ENCODE measurements at places on chromosomes 1 and 21. TPM values are rescaled to one million over a fixed set of nuclear protein-coding genes. Genes with fewer than 3 reads are reported as not detected.

DNA sequence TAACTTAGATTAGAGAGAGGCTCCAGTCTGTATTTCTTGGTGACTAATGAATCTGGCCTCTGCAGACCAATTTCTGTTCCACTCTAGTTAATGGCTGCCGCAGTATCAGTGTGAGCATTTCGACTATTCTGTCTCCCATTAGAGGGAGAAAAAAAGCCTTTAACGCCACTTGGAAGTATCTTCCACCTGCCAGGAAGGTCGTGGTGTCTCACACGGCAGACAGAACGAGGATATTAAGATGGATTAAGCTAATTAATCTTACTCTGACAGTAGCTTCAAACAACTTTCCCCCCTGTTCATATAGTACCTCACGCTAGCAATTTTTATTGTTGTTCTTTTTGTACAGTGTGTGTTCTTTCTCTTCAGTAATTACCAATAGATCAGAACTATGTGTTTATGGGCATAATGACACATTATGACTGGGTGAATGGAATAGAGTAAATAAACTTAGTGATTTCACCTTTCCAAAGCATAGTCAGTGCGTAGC, 153.8 kb downstream of the ADGRL2 start:
- no peak for DNase-seq

LRRC8C gene
- 10.1 TPM for total RNA-seq

DYRK3 gene
- total RNA-seq = 4.8 TPM

B3GALT2 gene
- total RNA-seq = 2.3 TPM

- DNase-seq = no peak
Observed at GRCh38 chr1:165894591-165894990, 67.2 kb downstream of the UCK2 start.

DNA sequence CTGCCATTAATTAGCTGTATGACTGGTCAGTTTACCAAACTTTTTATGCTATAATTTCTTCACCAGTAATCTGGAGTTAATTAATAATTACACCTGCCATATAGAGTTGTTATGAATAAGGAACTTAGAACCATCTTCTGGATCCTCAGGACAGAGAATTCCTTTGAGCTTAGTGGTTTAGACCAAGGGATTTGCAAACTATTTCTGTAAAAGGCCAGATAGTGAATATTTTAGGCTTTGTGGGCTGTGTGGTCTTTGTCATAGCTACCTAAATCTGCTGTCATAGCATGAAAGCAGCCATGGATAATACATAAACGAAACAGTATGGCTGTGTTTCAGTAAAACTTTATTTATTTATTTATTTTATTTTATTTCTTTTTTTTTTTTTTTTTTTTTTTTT, 9.0 kb downstream of the TIMM17A start:
- no peak for DNase-seq

CELA3B gene
- not detected for total RNA-seq

DNA sequence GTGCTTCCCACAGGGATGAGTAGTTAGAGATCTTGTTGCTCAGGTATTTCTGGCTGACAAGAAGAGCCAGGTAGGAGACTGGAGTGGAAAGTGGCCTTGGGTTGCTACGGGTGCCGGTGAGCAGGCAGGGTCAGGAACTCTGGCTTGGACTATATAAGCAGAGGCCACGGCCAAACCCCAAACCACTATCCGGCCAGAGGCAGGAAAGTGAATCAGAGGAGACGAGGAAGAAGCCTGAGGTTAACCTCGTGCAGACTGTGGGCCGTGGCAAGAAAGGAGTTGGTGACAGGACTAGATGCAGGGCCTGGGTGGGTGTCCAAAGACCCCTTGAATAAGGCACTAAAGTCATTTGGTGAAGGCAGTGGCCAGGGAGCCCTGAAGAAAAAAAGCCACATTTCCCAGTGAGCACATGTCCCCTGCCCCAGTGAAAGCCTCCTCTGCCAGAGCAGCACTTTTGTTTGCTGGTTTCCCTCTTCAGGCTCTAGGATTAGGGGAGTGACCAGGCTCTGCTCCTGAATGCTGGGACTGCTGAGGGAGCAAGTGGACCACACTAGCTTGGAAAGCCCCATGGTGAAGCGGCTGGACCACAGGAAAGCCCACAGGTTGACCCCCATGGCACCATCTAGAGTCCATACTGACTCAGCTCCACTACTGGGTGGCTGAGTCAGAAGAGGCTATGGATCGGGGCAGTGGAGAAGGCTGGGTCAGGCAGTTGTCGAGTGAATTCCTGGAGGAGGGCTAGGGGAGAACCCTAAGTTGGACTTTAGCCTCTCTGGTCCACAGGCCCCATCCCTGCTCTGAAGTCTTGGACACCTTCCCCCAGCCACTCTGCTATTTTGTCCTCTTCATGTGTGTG, 23.4 kb downstream of the CSF1 start:
- DNase-seq = no peak

DNA sequence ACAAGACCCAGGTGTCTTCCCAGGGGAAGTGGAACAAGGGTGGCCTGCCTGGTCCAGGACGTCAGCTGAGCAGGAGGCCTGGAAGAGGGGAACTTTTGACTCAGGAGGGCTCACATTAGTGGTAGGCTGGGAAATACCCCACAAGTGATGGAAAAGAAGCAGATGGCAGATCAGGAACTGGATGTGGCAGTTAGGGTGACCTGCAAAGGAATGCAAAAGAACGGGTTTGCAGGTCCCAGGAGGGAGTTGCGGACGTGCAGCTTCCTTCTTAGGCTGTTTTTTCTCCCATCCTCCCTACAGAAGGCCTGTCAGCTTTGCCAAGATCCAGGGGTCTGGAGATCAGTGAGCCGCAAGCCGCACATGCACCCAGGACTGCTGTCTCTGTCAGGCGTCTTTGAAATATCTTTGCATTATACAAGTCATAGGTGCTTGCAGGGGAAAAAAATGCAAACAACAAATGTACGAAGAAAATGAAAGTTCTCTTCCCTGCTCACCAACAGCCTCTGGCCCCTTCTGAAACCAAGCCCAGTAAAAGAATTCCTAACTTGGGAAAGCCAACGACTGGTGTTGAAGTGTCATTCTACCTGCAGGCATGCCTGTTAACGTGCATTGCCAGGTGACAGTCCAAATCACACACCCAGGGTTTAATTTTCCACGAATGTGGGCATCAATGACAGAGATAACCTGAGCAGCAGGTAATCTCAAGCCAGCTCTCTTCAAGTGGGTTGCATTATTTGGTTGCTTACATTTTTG, 34.4 kb downstream of the NENF start:
- DNase-seq = peak; percentile 61

GRCh38 chr1:214324896-214325800, 44.2 kb downstream of the SMYD2 start:
- no peak for DNase-seq

DNA sequence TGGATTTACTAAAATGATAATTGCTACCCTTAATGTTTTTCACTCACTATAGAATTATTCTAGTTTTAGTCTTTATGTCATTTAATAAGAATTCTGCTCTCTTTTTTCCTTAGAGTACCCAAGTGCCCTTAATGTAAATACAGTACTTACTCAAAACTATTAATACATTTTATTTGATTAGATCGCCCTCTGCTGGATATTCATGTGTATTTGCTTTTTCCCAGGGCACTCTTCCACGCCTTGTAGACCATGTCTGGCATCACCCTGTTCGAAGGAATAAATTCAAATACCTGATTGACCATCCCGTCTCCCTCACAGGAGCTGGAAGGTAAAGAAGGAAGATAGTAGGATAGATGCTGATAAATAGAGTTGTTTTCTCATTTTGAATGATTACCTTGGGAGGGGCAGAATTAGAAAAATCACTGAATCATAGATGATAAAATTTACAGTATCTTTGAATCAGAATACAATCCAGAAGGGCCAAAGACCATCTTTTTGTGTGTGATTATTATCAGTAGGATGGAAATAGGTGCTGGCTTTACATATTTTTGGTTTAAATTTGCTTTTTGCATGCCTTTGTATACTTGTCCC, 4.1 kb downstream of the AXDND1 start:
- DNase-seq = no peak

DNA sequence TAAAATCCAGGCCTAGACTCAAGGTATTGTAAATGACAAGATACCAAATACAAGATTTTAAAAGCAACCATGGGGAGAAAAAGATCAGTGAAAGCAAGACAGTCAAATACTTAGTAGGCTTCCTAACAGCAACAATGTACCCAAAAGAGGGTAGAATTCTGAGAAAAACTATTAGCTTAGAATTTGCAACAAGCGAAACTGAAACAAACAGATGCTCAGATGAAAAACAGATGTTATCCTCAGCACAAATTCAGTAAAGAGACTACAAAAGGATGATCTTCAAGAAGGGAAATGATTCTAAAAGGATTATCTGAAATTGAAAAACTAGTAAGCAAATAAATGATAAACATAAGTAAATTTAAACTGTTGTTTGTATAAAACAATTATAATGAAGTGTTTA, 40.0 kb downstream of the PDC start:
- no peak for DNase-seq

DNA sequence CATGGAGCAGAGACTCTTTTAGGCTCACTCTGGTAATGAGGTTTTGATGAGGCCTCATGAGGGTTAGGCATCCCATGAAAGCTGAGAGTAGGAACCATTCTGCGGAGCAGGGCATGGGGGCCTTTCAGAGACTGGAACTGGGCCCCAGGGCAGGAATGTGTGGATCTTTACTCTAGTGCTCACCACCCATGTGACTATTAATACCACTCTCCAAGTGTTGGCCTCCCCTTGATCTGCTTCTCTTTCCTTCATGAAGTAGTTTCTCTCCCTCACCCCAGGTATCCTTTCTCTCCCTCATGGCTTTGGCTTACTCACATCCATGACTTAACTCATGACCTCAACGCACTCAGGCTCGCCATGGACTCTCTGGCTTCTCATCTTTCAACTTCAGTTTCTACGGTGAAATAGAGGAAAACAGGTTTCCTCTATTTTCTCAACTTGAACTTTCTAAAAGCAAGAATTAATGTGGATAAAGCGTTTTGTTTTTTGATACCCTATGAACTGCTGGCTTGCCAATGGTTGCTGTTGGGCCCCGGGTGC, 50.5 kb upstream of the GADD45A start:
- no peak for DNase-seq

DNA sequence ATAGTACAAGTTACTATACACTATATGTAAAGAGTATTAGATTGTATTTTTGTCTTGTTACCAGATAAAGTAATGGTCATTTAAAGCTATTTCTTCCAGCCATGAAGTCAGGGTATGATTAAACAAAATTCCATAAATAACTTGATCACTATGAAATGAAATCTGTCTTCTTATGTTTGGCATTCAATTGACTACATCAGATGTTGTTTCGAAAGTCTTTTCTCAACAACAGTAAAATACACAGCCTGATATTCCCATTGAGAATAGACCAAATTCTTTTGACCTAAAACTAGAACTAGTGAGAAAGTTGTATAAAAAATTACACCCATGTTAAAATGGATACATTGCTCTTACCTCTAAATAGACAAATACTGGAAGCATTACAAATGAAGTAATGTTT, 134.6 kb upstream of the ADAMTS5 start:
- DNase-seq = no peak

CDC20 gene
- 2.0 TPM for total RNA-seq

Measured in ureter (tissue), 1 donor.